Pulmonary artery endothelial cell (primary cell): ENCODE measurements at places on chromosomes 2 and 18. TPM values are rescaled to one million over a fixed set of nuclear protein-coding genes. Genes with fewer than 3 reads are reported as not detected.
A peak's percentile ranks its signal among the peaks of the same experiment; 100 is the strongest.

DNA sequence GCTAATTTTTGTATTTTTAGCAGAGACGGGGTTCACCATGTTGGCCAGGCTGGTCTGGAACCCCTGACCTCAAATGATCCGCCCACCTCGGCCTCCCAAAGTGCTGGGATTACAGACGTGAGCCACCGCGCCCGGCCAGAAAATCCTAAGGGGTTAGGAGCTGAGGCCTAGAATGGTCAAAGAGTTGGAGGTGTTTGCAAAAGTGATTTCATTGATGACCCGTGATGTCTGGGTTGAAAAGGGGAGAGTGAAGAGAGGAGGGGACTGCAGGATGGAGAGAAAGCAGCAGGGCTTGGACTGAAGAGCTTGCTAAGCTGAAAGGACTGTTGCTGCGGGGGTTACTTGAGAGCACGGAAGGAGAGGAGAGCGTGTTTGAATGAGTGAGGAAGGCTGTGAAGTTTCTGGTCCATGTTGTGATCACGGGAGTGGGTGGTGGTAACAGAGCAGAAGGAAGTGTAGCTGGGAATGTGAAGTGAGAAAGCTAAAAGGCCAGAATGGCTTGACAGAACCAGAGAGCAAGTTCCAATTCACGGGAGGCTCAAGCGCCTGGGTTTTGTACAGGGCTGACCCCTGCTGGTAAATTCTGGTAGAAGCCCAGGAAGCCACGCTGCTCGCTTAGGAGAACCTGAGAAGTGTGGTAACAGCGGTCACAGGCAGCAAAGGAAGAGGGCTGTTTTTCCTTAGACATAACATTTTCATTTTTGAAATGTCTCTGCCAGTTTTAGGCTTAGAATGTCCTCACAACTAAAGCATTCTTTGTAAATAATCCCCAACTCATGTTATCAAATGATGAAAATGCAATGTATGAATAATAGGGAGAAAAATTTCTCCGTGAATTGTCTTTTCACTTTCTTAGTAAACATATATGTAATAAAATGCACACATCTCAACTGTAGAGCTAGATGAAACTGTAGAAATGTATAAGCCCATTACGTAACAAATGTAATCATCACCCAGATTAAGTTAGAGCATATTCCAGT, 40.5 kb upstream of the ACTR2 start:
- DNase-seq: peak; percentile 32

DNA sequence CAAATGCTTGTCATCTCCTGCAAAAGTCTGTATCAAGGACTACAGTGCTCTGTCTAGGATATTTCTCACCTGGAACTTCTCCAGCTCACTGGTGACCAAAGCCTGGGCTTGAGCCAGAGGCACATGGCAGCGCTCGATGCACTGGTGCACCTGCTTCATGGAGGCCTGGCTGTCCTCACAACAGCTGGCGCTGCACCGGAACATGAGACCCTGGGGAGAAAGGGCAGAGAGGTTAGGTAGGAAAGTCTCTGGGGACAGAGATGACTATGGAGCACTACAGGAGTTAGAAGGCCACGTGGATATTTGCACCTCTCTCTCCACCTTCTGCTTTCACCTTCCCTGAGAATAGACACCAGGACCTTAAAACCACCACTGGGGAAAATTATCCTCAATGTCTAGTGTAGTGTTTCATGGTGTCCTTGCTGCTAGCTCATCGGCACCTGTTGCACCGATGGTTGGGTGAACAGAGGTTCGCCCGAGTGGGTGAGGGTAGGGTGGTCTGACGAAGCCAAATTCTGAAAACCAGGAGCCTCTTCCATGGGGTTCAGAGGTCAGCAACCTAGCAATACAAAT, 1.0 kb downstream of the FAM136A start:
- DNase-seq: no peak

DNA sequence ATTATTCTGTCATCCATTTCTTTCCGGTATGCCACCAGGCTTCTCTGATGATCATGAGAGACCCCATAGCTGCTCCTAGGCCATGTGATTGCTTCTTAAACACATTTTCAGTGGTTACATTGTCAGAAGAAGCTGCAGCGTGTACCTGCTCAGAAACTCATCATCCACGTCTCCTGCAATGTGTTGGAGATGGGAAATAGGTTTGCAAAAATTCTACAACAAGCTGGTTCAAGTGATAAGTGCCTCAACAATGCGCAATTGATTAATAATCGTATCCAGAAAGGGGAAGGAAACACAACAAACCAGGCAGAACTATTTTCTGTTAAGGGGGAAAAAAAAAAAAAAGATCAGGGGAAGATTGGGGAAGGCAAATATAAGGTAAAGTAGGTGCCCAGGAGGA, 75.7 kb upstream of the THUMPD2 start:
- no peak for DNase-seq

DNA sequence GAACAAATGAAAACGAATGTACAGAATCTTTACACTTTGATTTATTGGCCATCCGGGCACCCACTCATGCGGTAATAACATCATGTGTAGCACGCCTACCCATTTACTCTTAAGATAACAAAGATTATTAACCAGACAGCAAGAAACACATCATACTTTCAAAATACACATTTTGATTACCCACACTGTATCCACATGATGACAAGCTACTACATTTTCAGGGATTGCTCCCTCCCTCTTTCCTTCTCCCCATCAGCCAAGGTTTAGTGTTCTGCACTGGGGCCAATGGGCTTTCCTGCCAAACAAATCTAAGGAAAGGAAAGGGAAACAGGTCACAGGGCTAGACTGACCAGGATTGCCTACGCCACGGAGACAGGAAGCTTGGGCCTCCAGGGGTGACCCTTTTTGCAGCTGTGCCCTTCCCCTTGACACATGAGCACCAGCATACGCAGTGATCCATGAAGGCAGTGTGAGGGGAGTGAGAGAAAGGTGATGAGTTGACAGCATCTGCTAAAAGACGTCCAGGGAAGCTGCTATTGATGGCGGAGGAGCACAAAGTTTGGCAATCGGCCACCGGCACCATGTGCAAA, 76.5 kb downstream of the ZNF521 start:
- DNase-seq: peak; percentile 45

Gene ATL2
- 56.8 and 90.0 TPM in 2 replicates for total RNA-seq
